ENCODE measurements at places on chromosomes 2 and 18.

DNA sequence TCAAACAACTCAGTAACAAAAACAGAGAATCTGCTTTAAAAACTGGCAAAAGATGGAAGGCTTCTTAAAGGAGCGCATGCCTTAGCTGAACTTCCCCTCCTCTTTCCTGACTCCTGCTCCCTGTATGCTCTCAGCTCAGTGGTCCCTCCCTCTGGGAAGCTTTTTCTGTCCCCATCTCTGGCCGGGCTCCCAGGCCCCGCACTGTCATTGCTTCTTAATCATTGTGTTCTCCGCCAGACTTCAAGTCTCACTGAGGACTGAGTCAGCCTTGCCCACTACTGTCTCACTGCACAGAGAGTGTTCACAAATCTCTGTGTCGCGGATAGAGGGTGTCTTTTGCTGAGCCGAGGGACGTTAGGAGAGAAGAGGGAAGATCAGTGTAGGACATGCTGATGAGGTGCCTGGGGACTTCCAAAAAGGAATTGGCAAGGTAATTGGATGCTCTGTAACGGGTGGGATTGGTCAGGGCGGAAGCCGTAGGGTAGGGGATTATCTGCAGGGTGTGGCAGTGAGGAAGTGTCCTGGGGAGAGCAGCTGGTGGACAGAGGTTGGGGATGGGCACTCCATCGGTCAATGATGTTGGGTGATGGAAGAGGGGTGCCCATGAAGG lies 16.2 kb downstream of the TOGARAM2 start:
- DNase-seq, result no peak

- no peak for DNase-seq
Measured at GRCh38 chr2:147051248-147051647, 793.6 kb upstream of the ACVR2A start.

GRCh38 chr18:49656073-49656692 lies 94.3 kb downstream of the LIPG start:
- DNase-seq, result no peak

GRCh38 chr2:232587512-232587911 lies 37.0 kb downstream of the EIF4E2 start:
- no peak for DNase-seq

DNA sequence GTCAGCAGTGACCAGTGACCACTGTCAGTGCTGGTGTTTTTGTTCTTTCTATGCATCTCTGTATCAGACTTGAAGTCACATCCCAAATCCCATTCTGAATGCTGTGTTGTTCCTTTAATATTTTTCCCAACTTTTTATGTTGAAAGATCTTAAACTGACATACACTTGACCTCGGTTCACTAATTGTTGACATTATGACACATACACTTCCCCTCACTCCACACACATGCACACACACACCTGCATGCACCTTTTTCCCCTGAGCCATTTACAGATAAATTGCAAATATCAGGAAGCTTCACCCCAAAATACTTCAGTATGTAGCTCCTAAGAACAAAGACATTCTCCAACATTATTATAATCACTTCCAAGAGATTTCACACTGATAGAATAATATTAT lies 62.4 kb downstream of the CFAP221 start:
- DNase-seq, result no peak

DNA sequence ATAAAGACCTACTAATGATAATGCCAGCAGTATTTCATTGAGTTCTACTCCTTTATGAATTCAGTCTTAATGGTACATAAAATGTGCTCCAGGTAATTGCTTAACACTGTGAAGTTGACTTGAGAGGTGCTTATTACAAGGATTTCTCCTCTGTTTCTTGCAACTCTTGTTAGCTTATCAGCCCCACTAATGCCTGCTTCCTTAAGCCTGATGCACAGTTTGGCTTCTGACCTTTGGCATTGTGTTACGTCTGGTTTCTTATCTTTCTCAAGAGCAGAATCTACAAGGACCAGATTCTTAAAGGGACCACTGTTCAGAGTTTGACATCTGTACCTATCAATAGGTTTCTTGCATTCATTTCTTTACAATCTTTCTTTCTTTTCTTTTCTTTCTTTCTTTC lies 223.9 kb upstream of the CWC22 start:
- DNase-seq, result no peak
